ENCODE measurements at places on chromosomes 1 and 21. TPM values are rescaled to one million over a fixed set of nuclear protein-coding genes. Genes with fewer than 3 reads are reported as not detected.

- no peaks in the 10 kb centered on the region for H3K36me3 ChIP-seq
- H3K4me3 ChIP-seq: no peak overlapping the region
Measured at GRCh38 chr1:109186733-109187086, 27.0 kb upstream of the SARS1 start.

- H3K4me1 ChIP-seq: peaks cover 15% of the 10 kb centered on the region
- no peaks in the 10 kb centered on the region for H3K36me3 ChIP-seq
- no peaks in the 10 kb centered on the region for H3K27me3 ChIP-seq
- DNase-seq: peak; percentile 49
- no peak overlapping the region for H3K4me3 ChIP-seq
- no peak overlapping the region for H3K27ac ChIP-seq
Measured at GRCh38 chr1:229186373-229187056, 84.4 kb upstream of the RAB4A start.

GRCh38 chr1:201108614-201109013, 3.6 kb downstream of the CACNA1S start:
- no peaks in the 10 kb centered on the region for H3K36me3 ChIP-seq
- DNase-seq: no peak
- H3K4me1 ChIP-seq: no peaks in the 10 kb centered on the region
- no peak overlapping the region for H3K4me3 ChIP-seq

GRCh38 chr1:117094841-117095604, 26.5 kb downstream of the TRIM45 start:
- peaks cover 79% of the 10 kb centered on the region for H3K36me3 ChIP-seq
- no peaks in the 10 kb centered on the region for H3K27me3 ChIP-seq
- DNase-seq: no peak
- no peak overlapping the region for H3K4me3 ChIP-seq
- peaks cover 16% of the 10 kb centered on the region for H3K4me1 ChIP-seq
- no peak overlapping the region for H3K27ac ChIP-seq

The NPHP4 gene
- 14.0 TPM for total RNA-seq

The CD1B gene
- total RNA-seq: not detected

The TNFRSF14 gene
- 152 TPM for total RNA-seq

The FNDC5 gene
- not detected for total RNA-seq

The LAMC2 gene
- total RNA-seq: not detected
